ENCODE measurements at places on chromosomes 16 and 17.

DNA sequence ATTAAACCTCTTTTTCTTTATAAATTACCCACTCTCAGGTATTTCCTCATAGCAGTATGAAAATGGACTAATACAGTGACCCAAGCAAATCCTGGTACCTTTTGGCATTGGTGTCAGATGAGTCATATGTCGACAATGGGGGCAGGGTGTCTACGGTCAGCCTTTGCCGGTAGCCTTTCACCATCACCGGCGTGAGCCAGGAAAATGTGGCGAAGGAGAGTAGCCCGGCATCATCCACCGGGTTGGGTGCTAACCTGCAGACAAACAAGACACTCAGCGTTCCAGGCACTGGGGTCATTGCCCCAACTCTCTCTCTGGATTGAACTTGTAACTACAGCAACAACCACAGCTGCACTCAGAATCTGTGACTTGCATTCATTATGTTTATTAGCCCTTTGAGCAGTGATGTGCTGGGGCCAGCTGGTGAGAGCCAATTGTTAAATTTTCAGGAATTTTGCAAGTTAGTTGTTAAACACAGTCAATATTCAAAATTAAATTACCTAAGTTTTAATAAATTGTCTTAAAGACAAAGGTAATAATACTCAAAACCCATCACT is 11.9 kb downstream of the ABCC12 start:
- no peak for DNase-seq

DNA sequence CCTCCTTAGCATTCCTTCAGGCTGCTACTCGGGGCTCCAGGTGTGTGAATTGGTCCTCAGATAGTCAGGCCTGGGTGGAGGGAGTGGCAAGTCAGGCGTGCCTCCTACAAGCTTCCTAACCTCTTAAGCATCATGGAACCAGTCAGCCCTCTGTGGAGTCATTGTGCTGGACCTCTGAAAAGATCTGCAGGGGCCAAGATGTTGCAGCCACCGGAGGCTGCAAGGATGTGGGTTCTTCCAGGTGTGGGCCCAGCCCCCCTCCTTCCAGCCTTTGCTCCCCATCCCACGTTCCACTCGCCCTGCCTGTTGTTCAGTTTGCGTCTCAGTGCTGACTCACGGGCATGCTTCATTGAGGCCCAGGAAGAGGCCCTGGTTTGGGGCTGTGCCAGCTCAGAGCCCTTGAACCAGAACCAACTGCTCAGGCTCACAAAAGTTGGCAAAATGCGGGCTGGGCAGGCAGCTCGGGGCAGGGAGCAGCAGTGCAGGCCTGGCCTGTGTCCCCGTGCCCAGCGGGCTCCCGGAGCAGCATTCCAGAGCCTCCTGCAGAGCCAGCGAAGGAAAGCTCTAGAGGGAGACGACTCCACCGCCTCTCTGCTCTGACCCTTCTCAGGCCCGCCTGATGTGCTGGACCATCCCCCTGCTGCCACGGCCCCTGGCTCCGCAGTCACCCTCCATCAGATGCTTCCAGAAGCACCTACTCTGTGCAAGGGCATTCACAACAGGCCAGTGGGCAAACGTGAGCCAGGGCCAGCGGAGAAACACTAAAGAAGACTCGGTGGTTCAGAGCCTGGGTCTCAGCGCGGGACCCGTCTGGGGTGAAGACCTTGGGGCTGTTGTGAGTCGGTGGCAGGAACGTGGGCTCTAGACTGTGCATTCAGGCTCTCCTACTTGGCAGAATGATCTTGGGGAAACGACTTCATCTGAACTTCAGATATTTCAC is 7.5 kb downstream of the LDHD start:
- DNase-seq = peak; percentile 88

- peak; percentile 95 for DNase-seq
Measured at GRCh38 chr16:31471875-31472708, at the start of gene TGFB1I1. TGFB1I1 (plus strand) TSS chr16:31472152; CDS start chr16:31472189, 37 bp downstream.

- no peak for DNase-seq
Measured at GRCh38 chr17:79808763-79809529, 12.1 kb upstream of the CBX8 start.

GRCh38 chr16:80720804-80721371 is 83.5 kb downstream of the CDYL2 start:
- peak; percentile 6 for DNase-seq

GRCh38 chr17:2379489-2380225 is 21.2 kb downstream of the MNT start:
- DNase-seq = no peak

DNA sequence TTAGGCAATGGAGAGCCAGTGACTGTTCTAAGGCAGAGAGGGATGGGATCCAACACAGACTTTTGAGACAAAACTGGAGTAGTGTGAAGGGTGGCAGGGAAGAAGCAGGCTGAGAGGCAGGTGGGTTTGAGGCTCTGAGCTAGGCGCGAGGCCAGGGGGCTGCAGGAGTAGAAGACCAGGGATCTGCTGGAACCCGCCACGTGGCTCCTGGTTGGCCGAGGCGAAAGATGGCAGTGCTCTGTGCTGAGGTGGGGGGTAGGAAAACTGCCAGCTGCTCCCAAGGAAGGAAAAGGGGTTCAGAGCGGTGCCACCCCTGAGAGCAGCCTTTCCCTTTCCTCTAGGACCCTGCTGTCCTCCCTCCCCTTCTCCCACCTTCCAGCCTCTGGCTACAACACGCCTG is 5.6 kb downstream of the CD300LG start:
- no peak for DNase-seq

GRCh38 chr16:46949241-46949892 is 24.1 kb downstream of the DNAJA2 start:
- DNase-seq = no peak

GRCh38 chr16:4814046-4814445 is 11.6 kb upstream of the ROGDI start:
- DNase-seq = no peak

DNA sequence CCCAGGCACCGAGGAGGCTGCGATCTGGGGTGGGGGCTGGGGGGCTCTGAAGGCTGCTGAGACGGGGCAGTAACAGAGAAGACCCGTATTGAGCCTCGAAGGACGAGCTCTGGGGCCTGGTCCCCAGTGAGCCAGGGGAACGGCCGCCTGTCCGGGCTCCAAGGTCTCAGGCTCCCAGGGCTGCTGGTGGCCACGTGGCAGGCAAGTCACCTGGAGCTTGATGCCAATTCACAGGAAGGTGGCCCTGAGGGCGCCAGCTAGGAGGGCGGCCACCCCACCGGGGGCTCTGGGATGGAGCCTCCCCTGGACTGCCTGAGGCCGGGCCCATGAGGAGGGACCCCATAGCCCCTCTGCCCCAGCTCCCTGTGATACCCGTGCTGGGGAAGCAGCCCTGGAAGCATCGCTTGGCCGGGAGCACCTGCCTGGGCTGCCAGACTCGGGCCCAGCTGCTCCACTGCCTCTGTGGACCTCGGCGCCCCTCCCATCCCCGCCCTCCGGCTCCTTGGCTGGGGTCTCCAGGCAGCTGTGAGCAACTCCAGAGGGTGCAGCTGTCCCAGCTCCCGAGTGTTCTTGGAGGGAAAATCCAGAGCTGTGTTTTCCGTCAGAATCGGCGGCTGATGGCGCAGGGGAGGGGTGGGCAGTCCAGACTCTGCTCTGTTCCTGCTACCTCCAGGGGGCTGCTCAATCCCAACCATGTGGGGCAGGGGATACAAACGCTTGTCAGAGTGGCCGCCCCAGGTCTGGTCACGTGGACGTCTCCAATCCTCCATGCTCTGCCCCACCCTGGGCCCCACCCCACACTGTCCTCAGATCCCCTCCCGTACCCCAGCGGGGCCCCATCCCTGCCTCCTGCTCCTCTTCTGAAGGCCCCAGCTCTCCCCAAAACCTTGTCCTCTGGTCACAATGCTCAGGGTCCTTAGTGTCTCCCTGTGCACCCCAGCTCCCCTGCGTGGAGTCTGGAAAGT is 67.2 kb upstream of the GNG13 start:
- no peak for DNase-seq

- DNase-seq = peak; percentile 35
Measured at GRCh38 chr17:8946476-8946875, 19.0 kb downstream of the PIK3R5 start.

DNA sequence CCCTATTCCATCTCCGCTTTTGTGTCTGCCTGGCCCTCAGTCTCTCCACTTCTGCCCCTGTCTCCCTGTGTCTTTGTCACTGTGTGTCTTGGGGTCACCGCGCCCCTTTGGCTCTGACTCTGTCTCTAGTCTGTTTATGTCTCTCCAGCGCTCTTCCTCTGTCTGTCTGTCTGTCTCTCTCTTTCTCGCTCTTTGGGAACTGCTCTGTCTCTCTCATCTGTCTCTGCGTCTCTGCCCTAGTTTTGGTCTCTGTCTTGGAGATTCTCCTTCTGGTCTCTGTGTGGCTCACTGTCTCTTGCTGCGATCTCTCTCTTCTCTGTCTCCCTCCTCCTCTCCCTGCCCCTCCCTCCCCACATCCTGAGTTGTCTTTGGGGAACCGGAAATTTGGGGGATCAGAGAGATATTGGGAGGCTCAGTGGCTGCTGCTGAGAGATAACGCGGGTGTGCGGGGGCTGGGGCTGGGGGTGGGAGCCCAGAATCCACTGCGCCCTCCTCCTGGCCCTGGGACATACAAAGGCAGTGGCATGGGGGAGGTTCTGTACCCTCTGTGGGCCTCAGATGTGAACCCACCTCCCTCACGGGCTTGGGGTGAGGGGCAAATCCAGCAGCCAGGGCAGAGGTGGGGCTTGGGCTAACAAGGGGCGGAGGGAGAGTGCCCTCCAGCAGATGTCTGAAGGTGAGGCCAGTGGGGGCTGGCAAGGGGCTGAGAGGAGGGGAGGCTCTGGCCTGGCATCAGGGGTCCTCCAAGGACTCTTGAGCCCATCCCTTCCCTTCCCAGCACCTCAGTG is 24.4 kb downstream of the LAT start:
- DNase-seq = no peak

GRCh38 chr16:27945233-27945973 is 118.1 kb downstream of the GSG1L start:
- DNase-seq = no peak

GRCh38 chr17:73539166-73539565 is 105.1 kb downstream of the SDK2 start:
- DNase-seq = no peak

GRCh38 chr16:70605283-70605657 is 41.1 kb upstream of the IL34 start:
- DNase-seq = no peak
